ENCODE measurements at places on chromosomes 3 and 15.

- H3K27me3 ChIP-seq = no peaks in the 10 kb centered on the region
- no peaks in the 10 kb centered on the region for H3K36me3 ChIP-seq
These were observed 190.0 kb downstream of the ARRDC4 start for GRCh38 chr15:98150536-98150935.

GRCh38 chr3:146134348-146135117 lies 26.5 kb downstream of the PLOD2 start:
- DNase-seq = no peak
- no peak overlapping the region for H3K4me3 ChIP-seq
- no peaks in the 10 kb centered on the region for H3K36me3 ChIP-seq
- peak overlapping the region; percentile 57 for H3K27ac ChIP-seq

DNA sequence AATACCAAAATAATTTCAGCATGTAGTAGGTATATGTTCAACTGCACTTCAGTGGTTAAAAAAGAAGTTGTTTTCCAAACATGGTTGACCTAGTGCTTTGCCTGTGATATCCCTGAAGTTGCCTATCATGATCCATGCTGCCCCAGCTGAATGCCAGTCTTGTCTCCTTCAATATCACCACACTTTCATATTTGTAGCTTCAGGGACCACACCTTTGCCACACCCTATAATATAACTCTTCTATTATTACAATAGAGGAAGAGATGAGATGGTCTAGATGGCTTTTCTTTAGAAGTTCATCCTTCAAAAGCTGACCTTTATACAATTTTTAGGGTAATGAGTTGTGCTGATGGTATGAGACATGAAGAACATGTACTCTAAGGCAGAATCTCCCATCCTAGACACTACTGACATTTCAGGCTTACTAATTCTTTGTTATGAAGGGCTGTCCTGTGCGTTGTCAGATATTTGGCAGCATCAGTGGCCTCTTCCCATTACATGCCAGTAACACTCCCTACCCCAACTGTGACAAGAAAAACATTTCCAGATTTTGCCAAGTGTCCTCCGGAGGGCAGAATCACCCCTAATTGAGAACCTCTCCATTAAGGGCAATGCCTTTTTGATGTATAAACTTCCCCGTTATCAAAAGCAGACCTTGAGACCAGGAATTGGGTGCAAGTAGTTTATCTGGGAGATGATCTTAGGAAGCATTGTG lies 76.2 kb upstream of the PLCL2 start:
- H3K4me1 ChIP-seq = no peaks in the 10 kb centered on the region
- no peaks in the 10 kb centered on the region for H3K27me3 ChIP-seq
- H3K4me3 ChIP-seq = no peak overlapping the region
- no peak overlapping the region for H3K27ac ChIP-seq

DNA sequence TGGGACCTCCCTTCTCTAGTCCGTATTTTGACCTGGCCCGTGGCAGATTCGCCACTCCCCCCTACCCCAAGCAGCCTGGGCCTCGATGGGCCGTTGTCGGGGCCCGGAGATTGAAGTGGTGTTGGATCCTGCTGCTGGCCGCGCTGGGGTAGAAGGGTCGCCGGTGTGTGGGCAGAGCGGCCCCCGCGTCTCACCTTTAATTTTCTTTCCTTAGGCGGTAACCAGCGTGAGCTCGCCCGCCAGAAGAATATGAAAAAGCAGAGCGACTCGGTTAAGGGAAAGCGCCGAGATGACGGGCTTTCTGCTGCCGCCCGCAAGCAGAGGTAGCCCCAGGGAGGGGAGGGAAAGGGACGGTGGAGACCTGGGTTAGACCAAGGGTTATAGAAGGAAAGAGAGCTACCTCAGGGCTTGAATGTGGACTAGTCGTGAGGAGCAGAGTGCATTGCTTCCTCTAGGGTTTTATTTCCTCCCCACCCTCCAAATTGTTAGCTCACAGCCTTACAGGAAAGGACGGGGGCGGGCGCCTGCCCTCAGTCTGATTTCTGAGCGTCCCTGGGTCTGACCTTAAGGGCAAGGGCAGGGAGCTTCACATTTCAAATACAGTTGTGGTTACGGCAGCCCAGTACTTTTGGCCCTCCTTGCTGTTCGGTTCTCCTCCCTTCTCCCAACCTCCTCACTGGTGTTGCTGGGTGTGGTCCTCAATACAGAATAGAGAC lies 799 bp downstream of the SERF2 start:
- peak overlapping the region; percentile 98 for H3K27ac ChIP-seq
- H3K4me1 ChIP-seq = peaks cover 22% of the 10 kb centered on the region
- DNase-seq = peak; percentile 23
- H3K27me3 ChIP-seq = no peaks in the 10 kb centered on the region
- peak overlapping the region; percentile 93 for H3K4me3 ChIP-seq
- peaks cover 11% of the 10 kb centered on the region for H3K36me3 ChIP-seq

DNA sequence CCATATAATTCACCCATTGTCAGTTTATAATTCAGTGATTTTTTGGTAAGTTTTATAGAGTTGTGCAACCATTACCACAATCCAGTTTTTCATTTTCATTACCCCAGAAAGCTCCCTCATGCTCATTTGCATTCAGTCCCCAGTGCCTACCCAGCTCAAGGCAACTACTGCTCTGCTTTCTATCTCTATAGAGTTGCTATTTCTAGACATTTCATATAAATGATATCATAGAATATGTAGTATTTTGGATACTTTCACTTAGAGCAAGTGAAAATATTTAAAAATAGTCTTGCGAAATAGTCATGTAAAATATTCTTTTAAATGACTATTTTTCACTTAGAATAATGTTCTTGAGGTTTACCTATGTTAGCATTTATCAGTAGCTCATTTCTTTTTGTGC lies 42.1 kb downstream of the ZNF654 start:
- DNase-seq = no peak
- H3K4me1 ChIP-seq = no peaks in the 10 kb centered on the region
- H3K36me3 ChIP-seq = no peaks in the 10 kb centered on the region
- no peaks in the 10 kb centered on the region for H3K27me3 ChIP-seq

DNA sequence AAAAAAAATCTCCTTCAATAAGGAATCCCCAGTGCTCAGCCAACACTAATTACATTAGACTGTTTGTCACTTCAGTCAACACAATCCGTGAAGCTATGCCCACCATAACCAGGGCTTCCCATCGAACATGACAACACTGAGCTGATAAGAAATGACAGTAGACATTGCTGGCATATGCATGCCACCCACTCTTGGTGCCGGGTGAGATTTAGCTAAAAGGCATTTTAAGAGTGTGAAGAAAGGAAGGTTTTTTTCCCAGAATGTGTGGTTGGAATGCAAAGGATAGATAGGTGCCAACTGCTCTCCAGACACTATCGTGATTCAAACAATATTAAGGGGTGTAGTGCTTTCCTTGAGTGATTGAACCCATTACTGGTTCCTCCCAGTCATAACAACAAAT lies 344.0 kb upstream of the LMCD1 start:
- H3K27me3 ChIP-seq = no peaks in the 10 kb centered on the region
- no peak for DNase-seq
- no peak overlapping the region for H3K27ac ChIP-seq
- no peaks in the 10 kb centered on the region for H3K4me1 ChIP-seq
- no peaks in the 10 kb centered on the region for H3K36me3 ChIP-seq

DNA sequence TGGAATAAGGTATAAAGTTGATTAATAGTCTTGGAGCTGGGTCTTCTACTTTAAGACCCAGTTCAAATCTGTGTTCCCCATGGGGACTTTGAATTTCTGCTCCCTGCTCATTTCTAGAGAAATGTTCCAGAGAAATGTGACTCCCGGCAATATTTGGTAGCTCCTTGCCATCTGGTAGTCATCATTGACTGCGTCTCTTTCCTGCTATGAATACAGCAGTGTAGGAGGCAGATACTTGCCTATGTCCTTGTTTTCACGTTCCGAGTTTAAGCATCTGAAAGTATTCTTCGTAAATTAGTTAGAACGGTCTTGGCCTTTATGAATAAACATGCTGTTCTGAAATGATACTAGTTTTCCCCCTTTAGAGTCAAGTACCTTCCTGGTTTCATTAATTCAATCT lies 352.9 kb downstream of the PTPRG start:
- H3K36me3 ChIP-seq = no peaks in the 10 kb centered on the region
- H3K4me3 ChIP-seq = no peak overlapping the region
- H3K27ac ChIP-seq = no peak overlapping the region
- H3K4me1 ChIP-seq = peaks cover 21% of the 10 kb centered on the region

DNA sequence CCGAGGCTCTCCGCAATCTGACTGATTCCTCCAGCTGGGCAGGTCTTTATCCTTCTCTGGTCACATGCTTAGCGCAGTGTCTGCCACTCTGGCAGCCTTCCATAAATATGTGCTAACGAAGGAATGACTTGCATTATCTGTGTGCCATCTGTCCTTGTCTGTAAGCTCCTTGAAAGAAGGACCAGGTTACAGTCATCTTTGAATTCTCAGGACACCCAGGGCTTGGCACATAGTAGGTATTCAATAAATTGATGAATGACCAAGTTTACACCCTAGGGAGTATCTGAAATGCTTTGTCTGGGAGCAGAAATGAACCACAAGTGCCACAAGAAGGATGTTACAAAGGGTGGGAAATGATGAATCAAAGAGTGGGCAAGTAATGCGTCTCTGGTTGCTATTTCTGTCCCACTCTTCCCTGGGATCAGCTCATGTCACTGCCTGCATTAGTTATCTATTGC lies 16.5 kb upstream of the FAM3D start:
- H3K27me3 ChIP-seq = no peaks in the 10 kb centered on the region
- no peak for DNase-seq
- H3K4me3 ChIP-seq = no peak overlapping the region

- H3K27ac ChIP-seq = no peak overlapping the region
- H3K4me3 ChIP-seq = no peak overlapping the region
- H3K27me3 ChIP-seq = no peaks in the 10 kb centered on the region
- peaks cover 8% of the 10 kb centered on the region for H3K36me3 ChIP-seq
These were observed 70.8 kb downstream of the USP13 start for GRCh38 chr3:179723617-179724016.

GRCh38 chr15:52714968-52715367 lies 35.8 kb upstream of the ATOSA start:
- H3K4me3 ChIP-seq = no peak overlapping the region
- no peak overlapping the region for H3K27ac ChIP-seq
- no peaks in the 10 kb centered on the region for H3K27me3 ChIP-seq

- H3K36me3 ChIP-seq = no peaks in the 10 kb centered on the region
- H3K4me1 ChIP-seq = no peaks in the 10 kb centered on the region
- DNase-seq = no peak
- no peaks in the 10 kb centered on the region for H3K27me3 ChIP-seq
- no peak overlapping the region for H3K4me3 ChIP-seq
- H3K27ac ChIP-seq = no peak overlapping the region
These were observed 14.5 kb downstream of the NUP210 start for GRCh38 chr3:13405614-13406013.

GRCh38 chr3:25592510-25592968 lies 72.2 kb downstream of the TOP2B start:
- no peak overlapping the region for H3K4me3 ChIP-seq
- no peaks in the 10 kb centered on the region for H3K27me3 ChIP-seq
- peaks cover 67% of the 10 kb centered on the region for H3K4me1 ChIP-seq
- peak; percentile 70 for DNase-seq
- peaks cover 10% of the 10 kb centered on the region for H3K36me3 ChIP-seq

- peaks cover 26% of the 10 kb centered on the region for H3K27me3 ChIP-seq
- H3K36me3 ChIP-seq = no peaks in the 10 kb centered on the region
- H3K4me3 ChIP-seq = no peak overlapping the region
- H3K4me1 ChIP-seq = peaks cover 13% of the 10 kb centered on the region
- DNase-seq = no peak
- no peak overlapping the region for H3K27ac ChIP-seq
These were observed 27.0 kb downstream of the MB21D2 start for GRCh38 chr3:192890347-192891335.

DNA sequence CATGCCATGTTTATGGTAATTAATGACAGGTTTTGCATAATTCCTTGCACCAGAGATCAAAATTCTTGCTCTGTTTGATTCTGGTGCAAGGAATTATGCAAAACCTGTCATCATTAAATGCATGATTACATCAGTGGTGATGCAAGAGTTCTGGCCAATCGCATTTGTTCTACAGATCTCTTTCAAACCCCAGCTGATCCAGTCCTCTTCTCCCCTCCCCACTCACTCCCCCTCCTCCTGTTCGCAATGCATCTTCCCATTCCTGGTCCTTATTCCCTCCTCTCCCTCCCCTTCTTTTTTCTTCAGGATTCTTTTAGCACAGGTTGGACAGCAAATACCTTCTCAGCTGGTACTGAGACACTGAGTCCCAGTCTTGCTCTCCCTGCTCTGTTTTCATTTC lies 82.1 kb downstream of the GABRB3 start:
- H3K4me3 ChIP-seq = no peak overlapping the region
- H3K27me3 ChIP-seq = no peaks in the 10 kb centered on the region
- H3K27ac ChIP-seq = no peak overlapping the region

GRCh38 chr15:91049378-91050127 lies 27.2 kb upstream of the VPS33B start:
- no peaks in the 10 kb centered on the region for H3K36me3 ChIP-seq
- H3K4me1 ChIP-seq = no peaks in the 10 kb centered on the region
- H3K4me3 ChIP-seq = no peak overlapping the region
- DNase-seq = peak; percentile 80

GRCh38 chr3:46455231-46456115 lies 9.2 kb downstream of the LTF start:
- no peak overlapping the region for H3K27ac ChIP-seq
- no peaks in the 10 kb centered on the region for H3K27me3 ChIP-seq
- DNase-seq = no peak
- H3K4me1 ChIP-seq = peaks cover 5% of the 10 kb centered on the region
- H3K4me3 ChIP-seq = no peak overlapping the region

- H3K27ac ChIP-seq = no peak overlapping the region
- H3K36me3 ChIP-seq = no peaks in the 10 kb centered on the region
- peaks cover 28% of the 10 kb centered on the region for H3K4me1 ChIP-seq
- no peak for DNase-seq
These were observed 198.4 kb downstream of the ATP10A start for GRCh38 chr15:25664761-25665160.

- no peaks in the 10 kb centered on the region for H3K27me3 ChIP-seq
- no peak overlapping the region for H3K4me3 ChIP-seq
- peaks cover 79% of the 10 kb centered on the region for H3K4me1 ChIP-seq
- H3K27ac ChIP-seq = peak overlapping the region; percentile 57
These were observed 55.9 kb downstream of the CGNL1 start for GRCh38 chr15:57432141-57432741.

- peak; percentile 49 for DNase-seq
- H3K4me1 ChIP-seq = no peaks in the 10 kb centered on the region
- no peaks in the 10 kb centered on the region for H3K27me3 ChIP-seq
These were observed 65.0 kb upstream of the ATP2B2 start for GRCh38 chr3:10570196-10570946.

DNA sequence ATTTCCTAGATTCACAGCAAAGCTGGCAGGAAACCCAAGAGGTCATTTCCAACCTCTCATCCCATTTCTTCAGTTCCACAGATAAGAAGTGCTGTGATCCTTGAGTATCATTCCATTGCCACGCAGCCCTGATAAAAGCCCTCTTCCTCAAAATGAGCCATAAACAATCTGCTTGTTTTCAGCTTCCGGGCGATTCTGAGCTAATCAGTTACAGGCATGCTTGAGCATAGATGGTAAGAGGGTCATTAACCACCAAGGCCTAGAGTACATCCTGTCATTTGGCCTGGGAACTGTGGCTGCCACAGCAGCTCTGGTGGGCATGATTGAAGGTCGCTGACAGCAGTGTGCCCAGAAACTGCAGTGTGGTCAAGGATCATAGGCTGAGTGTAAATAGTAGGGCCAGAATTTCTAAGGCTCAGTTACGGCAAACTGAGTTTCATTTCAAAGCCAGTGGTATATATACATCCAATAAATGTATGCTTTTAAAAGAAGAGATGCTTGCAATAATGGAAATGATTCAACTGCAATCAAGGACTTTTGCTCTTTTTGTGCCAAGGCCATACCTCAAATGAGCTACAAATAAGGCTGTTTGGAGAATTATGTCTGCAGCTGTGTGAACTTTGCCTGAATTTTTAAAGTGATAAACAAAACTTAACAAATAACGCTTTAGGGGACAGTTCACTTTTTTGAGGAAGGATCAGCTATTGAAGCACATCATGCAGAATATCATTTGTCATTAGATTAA lies 47.3 kb downstream of the P3H2 start:
- no peak overlapping the region for H3K4me3 ChIP-seq
- DNase-seq = no peak
- no peaks in the 10 kb centered on the region for H3K27me3 ChIP-seq
- H3K4me1 ChIP-seq = peaks cover 24% of the 10 kb centered on the region
- H3K36me3 ChIP-seq = no peaks in the 10 kb centered on the region
